Activated CD4-positive, alpha-beta T cell treated with anti-CD3 and anti-CD28 coated beads, Interleukin-2, amount 50 U/mL, for 48 hours (primary cell): ENCODE measurements at places on chromosomes 12 and 14.
A peak's percentile ranks its signal among the peaks of the same experiment; 100 is the strongest.

DNA sequence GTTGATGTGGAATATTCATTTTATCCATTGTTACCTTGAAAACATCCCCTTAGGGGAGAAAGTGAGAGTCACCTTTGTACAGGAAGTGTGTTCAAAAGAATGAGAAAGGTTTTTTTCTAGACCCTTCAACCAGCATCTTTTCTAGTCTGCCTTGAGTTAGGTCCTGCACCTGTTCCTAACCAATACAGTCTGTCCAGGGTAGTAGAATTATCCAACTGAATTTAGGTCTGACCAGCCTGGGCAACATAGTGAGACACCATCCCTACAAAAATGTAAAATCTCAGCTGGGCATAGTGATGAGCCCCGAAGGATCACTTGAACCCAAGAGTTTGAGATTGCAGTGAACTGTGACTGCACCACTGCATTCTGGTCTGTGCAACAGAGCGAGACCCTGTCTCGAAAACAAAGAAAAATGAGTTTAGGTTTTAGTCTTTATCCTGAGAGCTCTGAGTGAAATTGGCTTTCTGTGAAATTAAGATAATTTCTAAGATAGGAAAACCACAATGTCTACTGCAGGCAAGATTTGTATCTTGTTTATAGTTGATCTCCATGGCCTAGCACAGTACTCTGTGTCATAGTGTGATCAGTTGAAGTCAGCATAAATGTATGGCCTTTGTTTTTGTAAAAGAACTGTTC is 25.2 kb downstream of the ARHGAP5 start:
- DNase-seq = peak; percentile 6

- no peak for DNase-seq
These were observed 114.4 kb downstream of the SLC38A1 start for GRCh38 chr12:46154221-46154985.

- no peak for DNase-seq
These were observed 58.1 kb upstream of the KITLG start for GRCh38 chr12:88638388-88638787.

DNA sequence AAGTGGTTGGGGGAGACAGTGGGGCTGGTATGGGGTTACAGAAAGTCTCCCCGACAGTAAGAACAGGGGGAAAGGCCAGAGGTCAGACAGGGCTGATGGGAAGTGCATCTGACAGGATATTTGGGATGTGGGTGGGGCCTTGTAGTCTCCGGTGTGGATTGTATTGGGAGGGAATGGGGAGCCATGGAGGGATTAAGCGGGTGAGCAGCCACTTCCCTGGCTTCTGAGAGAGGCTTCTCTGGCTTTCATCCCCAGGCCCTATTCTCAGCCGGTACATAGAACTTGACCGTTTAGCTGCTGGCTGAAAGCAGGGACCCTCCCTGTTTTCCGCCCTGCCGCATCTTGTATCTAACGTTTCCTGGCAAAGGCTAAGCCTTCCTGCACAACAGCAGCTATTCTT is 222.0 kb upstream of the LHX5 start:
- DNase-seq = no peak

DNA sequence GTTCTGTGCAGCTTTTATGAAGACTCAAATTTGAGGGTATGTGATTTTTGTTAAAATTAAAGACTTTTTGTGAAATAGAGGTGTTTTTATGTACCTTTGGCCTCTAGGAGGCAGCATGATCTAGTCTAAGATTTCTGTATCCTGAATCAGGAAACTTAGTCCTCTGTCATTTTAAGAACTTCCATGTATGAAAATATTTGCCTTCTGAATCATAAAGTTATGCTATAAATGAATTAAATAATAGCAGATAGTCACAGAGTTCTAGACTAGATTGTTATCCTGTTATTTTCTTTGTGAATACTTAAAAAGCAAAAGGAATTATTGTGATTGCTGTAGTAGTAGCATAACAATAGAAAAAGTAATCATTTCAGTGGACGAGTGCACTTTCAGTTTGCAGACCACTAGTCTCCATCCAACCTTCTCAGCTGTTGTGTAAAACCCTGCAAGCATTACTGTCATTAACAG is 56.3 kb downstream of the FGD4 start:
- DNase-seq = no peak

GRCh38 chr12:121001060-121001459 is 15.2 kb downstream of the C12orf43 start:
- no peak for DNase-seq

- DNase-seq = no peak
These were observed 544.5 kb downstream of the NRXN3 start for GRCh38 chr14:78714711-78715110.

- peak; percentile 44 for DNase-seq
These were observed 2.3 kb downstream of the HDAC7 start for GRCh38 chr12:47817272-47818006.

DNA sequence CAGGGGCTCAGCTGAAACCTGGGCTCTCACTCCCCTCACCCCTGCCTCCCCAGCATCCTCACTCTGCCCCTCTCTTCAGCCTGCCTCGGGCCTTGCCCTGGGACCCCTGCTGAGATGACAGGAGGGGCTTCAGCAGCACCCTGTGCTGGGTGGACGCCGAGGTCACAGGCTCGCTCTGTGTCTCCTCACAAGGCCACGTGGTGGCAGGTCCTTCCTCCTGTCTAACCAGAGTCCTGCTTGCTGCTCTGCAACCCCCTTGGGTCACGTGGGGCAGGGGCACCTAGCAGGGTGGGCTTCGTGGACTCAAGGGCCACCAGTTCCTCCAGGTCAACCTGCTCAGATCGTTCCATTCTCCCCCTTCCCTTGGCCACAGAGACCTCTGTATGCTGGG is 90.4 kb downstream of the TMEM121 start:
- DNase-seq = no peak
